Pons (tissue), 1 donor: ENCODE measurements at places on chromosomes 4 and X.
A peak's percentile ranks its signal among the peaks of the same experiment; 100 is the strongest.

DNA sequence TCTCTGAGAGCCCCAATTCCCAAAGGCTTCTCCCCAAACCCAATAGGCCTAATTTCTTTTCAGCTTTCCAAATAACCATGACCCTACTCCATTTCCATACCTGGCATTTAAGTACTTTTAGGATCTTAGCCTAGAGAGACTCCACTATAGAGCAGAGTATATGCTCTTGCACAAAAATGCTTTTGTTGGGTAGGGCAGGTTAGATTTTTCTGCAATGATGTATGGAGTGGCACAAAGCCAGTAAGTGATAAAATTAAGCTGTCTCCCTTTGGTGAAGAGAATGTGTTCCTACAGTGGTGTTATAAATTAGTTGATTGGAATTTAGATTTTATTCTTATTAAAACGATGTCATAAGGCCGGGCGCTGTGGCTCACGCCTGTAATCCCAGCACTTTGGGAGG lies 124.9 kb downstream of the INPP4B start:
- DNase-seq, result no peak

DNA sequence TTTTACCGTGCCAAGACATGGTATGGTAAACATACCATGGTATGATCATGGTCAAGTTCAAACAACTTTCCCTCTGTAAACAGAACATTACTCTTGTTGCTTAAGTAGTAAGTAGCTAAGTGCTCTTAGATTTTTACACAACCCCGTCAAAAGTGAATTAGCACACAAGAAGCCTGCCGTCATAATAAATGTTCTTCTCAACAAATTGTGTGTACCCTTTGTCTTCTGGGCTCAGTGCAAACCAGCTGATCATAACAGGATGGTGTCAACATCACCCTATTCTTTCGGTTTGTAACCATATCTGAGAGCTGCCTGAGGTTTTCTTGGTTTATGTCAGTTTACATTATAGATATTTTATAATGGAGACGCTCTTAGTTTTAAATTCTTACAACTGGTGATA lies 28.8 kb downstream of the MSL3 start:
- peak; percentile 17 for DNase-seq

- no peak for DNase-seq
These were observed 14.4 kb downstream of the ITGB1BP2 start for GRCh38 chrX:71315917-71316316.

DNA sequence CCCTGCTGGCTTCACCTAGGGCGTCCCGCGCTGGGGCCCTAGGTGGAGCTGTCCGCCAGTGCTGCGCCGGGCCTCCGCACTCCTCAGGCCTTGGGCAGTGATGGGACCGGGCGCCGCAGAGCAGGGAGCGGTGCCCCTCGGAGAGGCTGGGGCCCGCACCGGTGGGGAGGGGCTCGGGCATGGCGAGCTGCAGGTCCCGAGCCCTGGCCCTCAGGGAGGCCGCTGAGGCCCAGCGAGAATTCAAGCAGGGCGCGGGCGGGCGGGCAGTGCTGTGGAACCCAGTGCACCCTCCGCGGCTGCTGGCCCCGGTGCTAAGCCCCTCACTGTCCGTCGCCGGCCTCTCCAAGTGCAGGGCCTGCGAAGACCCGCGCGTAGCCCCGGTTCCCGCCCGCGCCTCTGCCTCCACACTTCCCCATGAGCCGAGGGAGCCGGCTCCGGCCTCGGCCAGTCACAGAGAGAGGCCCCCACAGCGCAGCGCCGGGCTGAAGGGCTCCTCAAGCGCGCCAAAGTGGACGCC lies 565.1 kb upstream of the NDST4 start:
- no peak for DNase-seq

DNA sequence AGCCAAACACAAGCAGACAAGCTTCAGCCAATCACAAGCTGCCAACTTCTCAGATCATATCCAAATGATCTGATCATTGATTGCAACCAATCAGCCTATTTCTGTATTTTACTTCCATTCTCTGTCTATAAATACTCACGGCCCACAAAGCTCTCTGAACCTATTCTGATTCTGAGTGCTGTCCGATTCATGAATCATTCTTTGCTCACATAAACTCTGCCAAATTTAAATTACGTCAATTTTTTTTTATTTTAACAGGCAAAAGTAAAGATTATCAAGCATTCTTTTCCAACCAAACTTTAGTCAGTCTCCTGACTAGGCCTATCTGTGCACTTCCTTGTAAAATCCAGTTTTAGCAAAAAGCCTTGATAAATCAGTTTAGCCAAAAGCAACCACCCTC lies 1.8 kb upstream of the TCEANC start:
- DNase-seq, result no peak

GRCh38 chr4:114267976-114268375 lies 288.5 kb upstream of the ARSJ start:
- no peak for DNase-seq

GRCh38 chr4:181017038-181017437 lies 1226.2 kb upstream of the TENM3 start:
- no peak for DNase-seq

DNA sequence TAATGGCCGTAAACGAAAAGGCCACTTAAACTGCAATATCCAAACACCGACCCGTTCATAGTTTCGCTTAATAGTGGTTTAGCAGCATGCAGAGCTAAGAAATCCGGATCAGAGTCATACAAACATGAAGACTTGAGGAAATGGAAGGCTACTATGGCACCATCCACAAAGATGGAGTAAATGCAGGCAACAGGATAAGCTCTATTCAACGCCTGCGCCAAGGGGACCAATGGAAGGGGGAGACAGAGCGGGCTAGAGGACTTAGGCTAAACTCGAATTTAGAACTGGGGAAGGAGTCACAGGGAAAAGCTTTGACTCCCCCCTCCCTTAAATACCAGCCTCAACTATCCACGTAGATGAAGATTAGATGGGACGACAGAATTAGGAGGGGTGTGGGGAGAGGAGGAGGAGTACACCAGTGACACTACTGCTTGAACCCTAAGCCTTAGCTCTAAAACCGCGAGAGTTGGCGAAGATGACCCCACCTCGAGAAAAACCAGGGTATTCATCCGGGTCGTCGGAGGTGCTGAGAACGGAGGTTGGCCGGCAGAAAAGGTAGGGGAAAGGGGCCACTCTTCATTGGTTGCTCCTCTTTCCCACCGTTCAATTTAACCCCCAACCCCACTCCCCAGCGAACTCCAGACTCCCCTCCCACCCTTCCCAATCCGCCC lies 3.5 kb downstream of the HUWE1 start:
- peak; percentile 17 for DNase-seq

DNA sequence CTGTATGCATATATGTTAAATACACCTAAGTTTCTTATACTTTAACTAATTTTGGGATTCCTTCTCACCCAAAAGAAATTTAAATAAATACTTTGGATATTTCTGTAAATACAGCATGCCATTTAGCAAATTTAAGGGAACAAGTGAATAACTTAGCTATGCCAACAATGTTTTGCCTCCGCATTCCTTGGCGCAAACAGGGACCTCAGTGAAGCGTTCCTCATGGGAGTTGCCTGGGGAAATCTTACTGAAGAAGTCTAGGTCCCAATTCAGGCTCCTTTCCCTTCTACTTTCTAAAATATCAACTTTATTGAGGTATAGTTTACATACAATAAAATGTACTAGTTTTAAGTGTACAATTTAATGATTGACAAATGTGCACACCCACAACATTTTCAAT lies 25.0 kb downstream of the COL4A5 start:
- DNase-seq, result no peak

- no peak for DNase-seq
These were observed 262.0 kb downstream of the ARAP2 start for GRCh38 chr4:35982318-35982717.

- peak; percentile 37 for DNase-seq
These were observed at the start of gene BEX3 for GRCh38 chrX:103376118-103376978. Gene BEX3 (plus strand): TSS chrX:103376538. CDS start chrX:103377522, 984 bp downstream.

GRCh38 chr4:96913441-96914080 lies 1073.7 kb downstream of the PDHA2 start:
- no peak for DNase-seq

- no peak for DNase-seq
These were observed 74.8 kb downstream of the STARD8 start for GRCh38 chrX:68721991-68722860.

- DNase-seq, result peak; percentile 26
These were observed 36.1 kb upstream of the OTUD4 start for GRCh38 chr4:145216535-145216934.

DNA sequence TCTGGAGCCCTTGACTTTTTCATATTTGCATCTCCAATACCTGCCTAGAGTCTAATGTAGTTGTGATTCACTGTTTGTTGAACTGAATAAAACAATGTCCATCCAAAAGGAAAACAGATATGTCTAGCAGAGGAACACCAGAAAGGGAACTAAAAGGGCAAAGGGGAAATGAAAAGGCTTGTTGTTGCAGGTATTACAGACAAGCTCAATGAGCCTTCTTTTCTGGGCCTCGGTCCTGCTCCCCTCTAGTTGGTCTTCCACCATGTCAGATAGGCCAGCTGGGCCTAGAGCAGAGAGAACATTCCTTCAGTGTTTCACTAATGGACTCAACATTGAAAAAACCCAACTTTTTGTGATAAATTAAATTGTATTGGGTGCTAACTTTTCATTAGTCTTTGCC lies 55.4 kb downstream of the ZFX start:
- no peak for DNase-seq

GRCh38 chr4:70062000-70062399 lies 11.8 kb downstream of the HTN1 start:
- no peak for DNase-seq

DNA sequence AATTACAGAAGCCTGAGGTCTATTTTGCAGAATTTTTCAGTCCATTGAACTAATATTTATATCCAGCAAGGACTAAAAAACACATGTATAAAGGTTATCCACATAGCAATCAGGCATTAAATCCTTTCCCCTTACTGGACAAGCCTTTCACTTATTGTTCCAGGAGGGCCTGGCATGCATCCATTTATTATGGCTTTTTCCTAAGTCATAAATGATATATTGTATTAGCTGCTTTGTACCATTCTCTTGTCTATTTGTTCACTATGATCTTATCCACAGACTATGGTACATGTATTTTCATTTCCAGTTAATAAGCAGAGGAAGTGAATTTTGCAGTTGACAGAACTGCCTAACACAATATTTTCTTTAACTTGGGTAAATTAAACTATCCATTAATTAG lies 105.4 kb upstream of the ANK2 start:
- no peak for DNase-seq

GRCh38 chrX:497186-498014 lies 110.7 kb upstream of the PPP2R3B start:
- DNase-seq, result no peak

DNA sequence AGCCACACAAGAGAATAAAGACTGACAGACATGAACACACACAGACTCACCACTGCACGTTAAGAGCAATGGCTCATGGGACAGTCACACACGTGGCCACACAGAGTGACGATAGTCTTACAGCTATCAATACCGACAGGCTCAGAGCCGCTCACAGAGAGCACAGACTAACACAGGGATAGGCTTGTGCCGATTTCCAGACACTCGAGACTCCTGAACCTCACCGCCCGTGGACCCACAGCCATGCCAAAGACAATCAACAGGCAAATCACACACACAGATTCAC lies 716 bp upstream of the SLC38A5 start:
- no peak for DNase-seq

GRCh38 chr4:56003606-56004005 lies 54.9 kb downstream of the CEP135 start:
- no peak for DNase-seq

DNA sequence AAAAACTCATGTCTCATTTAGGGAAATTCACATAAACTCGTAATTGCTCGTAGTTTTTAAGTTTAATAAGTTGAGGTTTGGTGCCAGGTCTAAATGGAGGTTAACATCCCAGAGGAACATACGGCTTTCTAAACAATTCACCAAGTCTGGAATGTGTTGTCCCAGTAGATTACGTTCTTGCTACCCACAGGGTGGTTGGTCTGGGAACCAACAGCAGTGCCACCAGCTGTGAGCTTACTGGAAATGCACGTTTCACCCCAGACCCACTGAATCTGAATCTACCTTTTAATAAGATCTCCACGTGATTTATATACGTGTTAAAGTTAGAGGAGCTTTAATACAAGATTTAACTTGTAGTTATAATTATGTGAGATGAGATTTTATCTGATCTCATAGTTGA lies 134.3 kb downstream of the BMPR1B start:
- no peak for DNase-seq

DNA sequence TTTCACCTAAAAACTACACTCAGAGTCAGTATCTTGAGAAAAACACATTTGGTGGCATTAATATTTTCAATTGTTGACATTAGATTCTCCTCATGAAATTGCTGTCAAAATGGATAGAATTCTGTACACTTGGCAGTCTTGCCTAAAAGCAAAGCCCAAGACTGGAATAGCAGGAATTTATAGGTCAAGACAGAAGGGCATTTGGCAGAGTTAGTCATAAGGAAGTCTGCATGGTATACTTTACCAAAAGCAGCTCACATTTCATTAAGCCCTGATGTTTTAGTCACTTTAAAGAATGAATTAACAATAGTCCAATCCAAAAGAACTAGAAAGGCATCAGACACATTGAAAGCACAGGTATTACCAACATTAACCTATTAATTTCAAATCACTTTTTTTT lies 7.1 kb downstream of the CCDC160 start:
- no peak for DNase-seq

DNA sequence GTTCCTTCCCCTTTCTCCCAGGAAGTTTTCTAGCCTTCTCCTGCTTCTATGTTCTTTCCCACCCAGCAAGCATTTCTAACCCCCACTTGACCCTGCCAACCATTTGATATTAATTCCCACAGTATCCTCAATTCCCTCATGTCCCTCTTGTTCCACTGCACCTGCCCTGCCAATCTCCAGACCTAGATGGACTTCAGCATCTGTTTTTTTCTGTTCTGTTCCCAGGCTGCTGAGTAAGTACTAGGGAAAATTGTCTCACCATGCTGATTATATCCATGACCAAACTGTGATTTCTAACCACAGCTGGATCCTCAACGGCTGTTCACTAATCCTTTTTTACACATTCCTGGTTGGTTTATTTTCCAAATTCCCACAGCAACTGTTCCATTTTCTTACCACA lies 37.7 kb downstream of the CLCN5 start:
- no peak for DNase-seq

DNA sequence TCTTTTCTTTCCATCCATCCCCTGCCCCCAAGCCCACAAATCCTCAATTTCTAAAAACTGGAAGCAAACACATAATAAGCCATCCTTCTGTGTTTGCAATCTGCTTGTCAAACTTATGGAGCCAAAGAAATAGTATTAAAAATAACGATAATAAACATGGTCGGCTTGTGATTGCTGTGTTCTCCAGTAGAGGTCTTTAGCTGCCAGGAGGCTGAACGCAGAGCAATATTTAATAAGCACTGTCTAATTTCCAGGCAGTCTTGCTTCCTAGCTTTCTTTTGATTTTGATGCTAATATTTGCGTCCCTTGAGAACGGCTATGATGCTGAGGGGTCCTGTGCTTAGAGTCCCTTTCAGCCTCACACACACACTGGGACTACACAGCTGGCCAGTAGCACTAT lies 3.2 kb upstream of the HELT start:
- no peak for DNase-seq

DNA sequence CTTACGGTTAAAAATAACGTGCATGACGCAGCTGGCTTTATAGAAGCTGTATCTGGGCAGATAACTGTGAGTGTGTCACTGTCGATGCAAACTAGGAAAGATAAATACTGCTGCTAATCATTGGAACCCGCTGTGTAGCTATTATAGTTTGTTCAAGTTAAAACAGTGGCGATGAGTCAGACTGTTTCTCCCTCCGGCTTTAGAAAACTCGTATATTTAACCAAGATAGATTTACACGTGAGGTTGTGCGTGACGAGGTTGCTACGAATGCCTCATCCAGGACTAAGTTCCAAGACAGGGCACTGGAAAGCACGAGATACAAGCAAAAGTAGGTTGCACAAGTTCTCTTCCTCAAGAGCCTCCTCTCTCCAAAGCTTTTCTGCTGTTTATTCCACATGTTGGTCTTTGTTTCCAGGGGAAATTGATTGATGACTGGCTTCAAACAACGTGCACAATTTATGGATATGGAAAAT lies 270.7 kb downstream of the FBXW7 start:
- no peak for DNase-seq
